Fibroblast of villous mesenchyme (primary cell): ENCODE measurements at places on chromosomes 7 and 10.

GRCh38 chr10:46084321-46085165, 38.5 kb upstream of the MSMB start:
- DNase-seq: peak; percentile 50

GRCh38 chr7:42931447-42931833, 534 bp downstream of the PSMA2 start:
- peak; percentile 51 for DNase-seq

GRCh38 chr10:11678074-11678793, 63.9 kb upstream of the ECHDC3 start:
- DNase-seq: peak; percentile 50

GRCh38 chr7:39623732-39624441, 515 bp downstream of the RALA start:
- DNase-seq: no peak

DNA sequence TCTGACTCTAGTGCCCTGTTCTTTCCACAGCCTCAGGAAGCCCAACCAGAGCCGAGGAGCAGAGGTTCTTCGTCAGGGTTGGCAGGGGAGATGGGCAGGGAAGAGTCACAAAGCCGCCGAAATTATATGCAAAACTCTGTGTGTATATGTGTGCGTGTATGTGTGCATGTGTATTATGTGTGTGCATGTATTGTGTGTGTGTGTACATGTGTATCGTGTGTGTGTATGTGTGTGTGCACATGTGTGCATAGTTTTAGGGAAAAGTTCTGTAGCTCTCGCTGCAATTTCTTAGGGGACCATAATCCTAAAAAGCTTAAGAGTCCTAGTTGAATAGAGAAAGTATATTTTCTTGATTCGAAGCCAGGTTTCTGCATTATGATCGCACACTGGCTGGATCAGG, 17.0 kb downstream of the DNAJB12 start:
- no peak for DNase-seq

- no peak for DNase-seq
Measured at GRCh38 chr10:112208997-112209396, 25.4 kb upstream of the GPAM start.

GRCh38 chr10:71888623-71889387, 37.8 kb upstream of the PSAP start:
- DNase-seq: peak; percentile 97

GRCh38 chr10:110486680-110487410, 10.9 kb upstream of the DUSP5 start:
- DNase-seq: peak; percentile 58
